CD4-positive, CD25-positive, alpha-beta regulatory T cell (primary cell): ENCODE measurements at places on chromosomes 6 and 20. TPM values are rescaled to one million over a fixed set of nuclear protein-coding genes. Genes with fewer than 3 reads are reported as not detected.
A peak's percentile ranks its signal among the peaks of the same experiment; 100 is the strongest.

GRCh38 chr6:35739645-35740524 is 3.1 kb downstream of the ARMC12 start:
- no peaks in the 10 kb centered on the region for H3K27me3 ChIP-seq
- DNase-seq, result no peak
- peaks cover 21% of the 10 kb centered on the region for H3K4me1 ChIP-seq
- no peak overlapping the region for H3K27ac ChIP-seq

Gene CLPSL2
- not detected for total RNA-seq

Gene GINS1
- total RNA-seq, result 0.76 TPM

GRCh38 chr6:156164701-156165452 is 612.3 kb upstream of the ARID1B start:
- no peaks in the 10 kb centered on the region for H3K4me1 ChIP-seq
- H3K27me3 ChIP-seq, result no peaks in the 10 kb centered on the region
- no peak overlapping the region for H3K27ac ChIP-seq
- no peak for DNase-seq

- DNase-seq, result no peak
- H3K4me3 ChIP-seq, result no peak overlapping the region
- H3K36me3 ChIP-seq, result no peaks in the 10 kb centered on the region
- no peaks in the 10 kb centered on the region for H3K27me3 ChIP-seq
These were observed 301.4 kb upstream of the STXBP5 start for GRCh38 chr6:146902846-146903245.

Gene RNF144B
- 1.6 TPM for total RNA-seq

DNA sequence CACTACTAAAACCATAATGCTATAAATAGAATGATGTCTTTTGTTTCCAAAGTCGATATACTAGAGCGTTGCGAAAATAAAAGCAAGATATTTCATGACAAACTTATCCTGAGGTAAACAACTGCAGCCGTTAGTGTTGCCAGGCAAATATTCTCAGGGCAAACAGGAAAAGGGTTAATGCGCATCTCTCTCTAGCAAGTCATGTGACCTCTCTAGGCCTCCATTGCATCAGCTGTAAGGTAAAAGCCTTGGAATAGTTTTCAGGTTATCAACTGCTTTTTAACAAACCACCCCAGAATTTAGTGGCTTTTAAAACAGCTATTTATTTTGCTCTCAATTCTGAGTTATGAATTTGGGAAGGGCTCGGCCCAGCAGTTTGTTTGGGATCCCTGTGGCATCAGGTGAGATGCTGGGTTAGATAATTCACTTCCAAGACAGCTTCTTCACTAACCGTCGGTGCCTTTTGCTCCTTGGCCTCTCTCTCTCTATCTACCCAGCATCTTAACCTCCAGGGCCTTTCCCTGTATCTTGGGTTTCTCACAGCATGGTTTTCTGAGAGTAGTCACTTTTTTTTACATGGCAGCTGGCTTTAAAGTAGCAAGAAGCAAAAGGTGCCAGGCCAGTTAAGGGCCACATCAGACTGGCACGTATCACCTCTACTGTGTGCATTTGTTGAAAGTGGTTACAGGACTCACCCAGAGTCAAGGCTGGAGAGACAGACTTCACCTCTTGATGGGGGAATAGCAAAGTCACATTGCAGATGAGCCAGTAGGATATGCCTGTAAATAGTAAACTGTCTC is 39.2 kb upstream of the LTV1 start:
- no peak for DNase-seq
- H3K4me1 ChIP-seq, result no peaks in the 10 kb centered on the region
- no peak overlapping the region for H3K4me3 ChIP-seq
- H3K27me3 ChIP-seq, result no peaks in the 10 kb centered on the region

Gene TOX2
- 9.2 TPM for total RNA-seq

- no peak overlapping the region for H3K27ac ChIP-seq
- H3K27me3 ChIP-seq, result no peaks in the 10 kb centered on the region
- no peaks in the 10 kb centered on the region for H3K4me1 ChIP-seq
- DNase-seq, result no peak
- H3K36me3 ChIP-seq, result no peaks in the 10 kb centered on the region
These were observed 152.4 kb downstream of the BMP2 start for GRCh38 chr20:6919792-6920468.

- H3K4me1 ChIP-seq, result peaks cover 57% of the 10 kb centered on the region
- peak overlapping the region; percentile 76 for H3K27ac ChIP-seq
- peak overlapping the region; percentile 96 for H3K4me3 ChIP-seq
- DNase-seq, result peak; percentile 44
These were observed 1.3 kb downstream of the SLA2 start for GRCh38 chr20:36644706-36645095.

Gene HLA-DRB5
- 57.6 TPM for total RNA-seq

GRCh38 chr20:50460608-50461267 is 49.4 kb upstream of the PTPN1 start:
- H3K4me1 ChIP-seq, result peaks cover 7% of the 10 kb centered on the region
- peak; percentile 69 for DNase-seq
- no peak overlapping the region for H3K27ac ChIP-seq
- no peaks in the 10 kb centered on the region for H3K27me3 ChIP-seq
- H3K36me3 ChIP-seq, result no peaks in the 10 kb centered on the region

DNA sequence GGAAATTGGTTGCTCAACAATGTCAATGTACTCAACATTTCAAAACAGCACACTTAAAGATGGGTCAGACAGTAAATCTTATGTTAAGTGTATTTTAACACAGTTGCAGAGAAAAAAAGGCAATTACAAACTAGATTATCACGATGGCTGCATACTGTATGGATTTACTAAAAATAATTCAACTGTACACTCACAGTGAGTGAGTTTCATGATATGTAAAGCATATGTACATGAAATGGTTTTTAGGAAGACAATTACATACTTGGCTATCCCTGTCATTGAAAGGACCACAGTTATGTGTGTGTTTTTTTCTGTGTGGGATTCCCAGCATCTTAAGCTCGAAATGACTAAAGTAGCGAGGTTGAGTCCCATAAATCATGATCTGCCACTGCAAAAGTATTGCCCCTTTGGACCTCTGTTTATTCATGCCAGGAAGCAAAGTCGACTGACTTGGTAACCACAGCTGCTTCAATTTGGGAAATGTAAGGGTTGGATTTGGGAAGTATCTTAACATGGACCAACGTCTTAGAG is 5.5 kb upstream of the SALL4 start:
- H3K36me3 ChIP-seq, result no peaks in the 10 kb centered on the region
- no peaks in the 10 kb centered on the region for H3K27me3 ChIP-seq
- DNase-seq, result no peak
- no peak overlapping the region for H3K27ac ChIP-seq
- H3K4me3 ChIP-seq, result no peak overlapping the region

- H3K4me1 ChIP-seq, result peaks cover 15% of the 10 kb centered on the region
- H3K27ac ChIP-seq, result peak overlapping the region; percentile 78
- DNase-seq, result peak; percentile 30
- peak overlapping the region; percentile 75 for H3K4me3 ChIP-seq
- H3K36me3 ChIP-seq, result peaks cover 2% of the 10 kb centered on the region
These were observed 32.9 kb upstream of the ID1 start for GRCh38 chr20:31572042-31572700.

Gene NKX2-4
- not detected for total RNA-seq

DNA sequence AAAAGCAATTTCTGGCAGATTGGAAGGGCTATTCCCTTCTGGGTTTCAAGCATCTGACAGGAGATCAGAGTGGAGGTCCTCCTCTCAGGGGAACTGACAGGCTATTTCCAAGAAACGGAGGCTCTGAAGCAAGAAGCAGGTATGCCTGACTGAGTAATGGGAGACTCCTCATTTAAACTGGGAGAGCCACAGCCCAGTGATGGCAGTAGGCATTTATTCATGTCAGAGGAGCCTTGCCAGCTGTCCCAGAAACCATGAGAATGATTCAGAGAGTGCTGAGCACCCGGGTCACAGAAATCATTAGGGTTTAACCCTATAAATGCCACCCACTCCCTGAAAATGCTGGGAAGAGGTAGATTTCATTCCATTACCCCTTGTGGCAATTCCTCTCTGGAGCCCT is 247.5 kb upstream of the RNF217 start:
- H3K4me1 ChIP-seq, result no peaks in the 10 kb centered on the region
- DNase-seq, result no peak
- H3K27ac ChIP-seq, result no peak overlapping the region

Gene LRRC73
- total RNA-seq, result 0.30 TPM

Gene XKR7
- total RNA-seq, result 0.07 TPM

DNA sequence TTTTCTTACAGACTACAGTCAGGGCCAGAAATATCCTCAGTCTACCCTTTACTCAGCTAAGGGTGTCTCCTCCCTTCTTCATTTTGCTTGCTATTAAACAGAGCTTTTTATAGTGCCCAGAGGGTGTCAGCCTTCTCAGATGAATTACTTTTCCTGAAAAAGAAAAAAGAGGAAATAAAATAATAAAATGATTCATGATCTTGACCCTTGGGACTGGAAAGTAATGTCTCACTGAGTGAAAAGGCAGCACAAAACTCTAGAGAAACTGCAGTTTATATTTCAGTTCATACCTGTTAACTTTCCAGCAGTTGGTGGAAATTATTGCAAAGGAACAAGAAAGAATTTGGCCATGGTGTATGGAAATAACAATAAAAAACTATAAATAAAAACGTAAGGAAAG is 170.6 kb downstream of the IBTK start:
- no peak overlapping the region for H3K27ac ChIP-seq
- no peaks in the 10 kb centered on the region for H3K27me3 ChIP-seq
- no peaks in the 10 kb centered on the region for H3K4me1 ChIP-seq
- no peak for DNase-seq
- no peak overlapping the region for H3K4me3 ChIP-seq

Gene GLP1R
- not detected for total RNA-seq

DNA sequence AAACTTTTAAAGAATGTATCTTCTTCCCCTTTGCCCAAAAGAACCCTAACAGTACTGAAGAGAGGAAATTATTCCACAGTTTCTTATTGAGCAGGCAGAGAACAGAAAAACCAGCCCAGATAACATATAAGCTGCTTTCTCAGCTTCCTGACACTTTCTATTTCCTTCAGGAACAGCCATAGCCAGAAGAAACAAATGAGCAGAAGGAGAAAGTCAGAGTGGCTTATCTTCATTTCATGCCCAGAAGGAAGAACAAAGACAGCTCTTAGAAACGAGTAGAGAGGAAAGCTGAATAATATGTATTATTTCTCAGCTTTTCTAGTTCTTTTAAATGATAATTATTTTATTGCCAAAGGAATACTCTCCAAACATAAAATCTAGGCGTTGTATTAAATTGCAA is 793.7 kb downstream of the GRIK2 start:
- H3K36me3 ChIP-seq, result no peaks in the 10 kb centered on the region
- no peak overlapping the region for H3K27ac ChIP-seq
- H3K27me3 ChIP-seq, result no peaks in the 10 kb centered on the region
- no peaks in the 10 kb centered on the region for H3K4me1 ChIP-seq

Gene CD109
- total RNA-seq, result 1.3 TPM

Gene IYD
- not detected for total RNA-seq

Gene PPP1R10
- total RNA-seq, result 164 TPM

Gene ARMC12
- 0.57 TPM for total RNA-seq

Gene MYLK2
- total RNA-seq, result not detected

GRCh38 chr6:26594730-26595632 is 1.8 kb upstream of the ABT1 start:
- H3K4me1 ChIP-seq, result peaks cover 28% of the 10 kb centered on the region
- H3K27ac ChIP-seq, result no peak overlapping the region
- H3K36me3 ChIP-seq, result peaks cover 20% of the 10 kb centered on the region
- H3K4me3 ChIP-seq, result peak overlapping the region; percentile 30

Gene FOXS1
- not detected for total RNA-seq

DNA sequence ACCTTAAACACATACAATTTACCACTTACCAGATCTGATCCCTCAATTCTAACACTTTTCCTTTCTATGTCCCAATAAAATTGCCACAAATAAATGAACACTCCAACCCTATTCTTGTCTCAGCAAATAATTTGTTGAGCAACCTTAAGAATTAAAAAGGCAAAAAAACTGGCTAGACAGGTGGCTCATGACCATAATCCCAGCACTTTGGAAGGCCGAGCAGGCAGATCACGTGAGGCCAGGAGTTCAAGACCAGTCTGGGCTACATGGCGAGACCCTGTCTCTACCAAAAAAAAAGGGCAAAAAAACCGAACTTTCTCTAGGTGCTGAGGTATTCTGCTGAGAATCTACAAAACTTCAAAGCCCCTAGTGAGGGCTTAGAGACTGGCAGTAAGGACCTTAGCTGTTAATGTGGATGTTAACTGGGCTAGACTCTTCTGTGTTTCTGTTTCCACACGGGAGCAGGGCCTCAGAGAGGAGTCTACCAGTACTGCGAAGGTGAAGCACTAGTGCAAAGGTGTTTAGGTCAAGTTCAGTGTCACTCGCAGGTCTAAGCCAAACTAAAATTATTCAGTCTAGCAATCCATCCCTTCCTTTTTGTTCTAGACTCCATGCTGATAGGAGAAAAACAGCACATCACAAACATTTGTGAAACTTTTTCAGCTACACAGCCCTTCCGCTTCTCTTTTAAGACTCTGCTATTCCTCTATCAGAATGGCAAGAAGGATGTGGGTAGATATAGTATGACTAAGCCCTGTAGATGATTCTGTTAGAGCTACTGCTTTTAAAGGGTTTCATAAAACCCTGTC is 2.6 kb downstream of the FASTKD5 start:
- DNase-seq, result peak; percentile 67
- peaks cover 61% of the 10 kb centered on the region for H3K4me1 ChIP-seq
- peak overlapping the region; percentile 90 for H3K4me3 ChIP-seq
- peak overlapping the region; percentile 89 for H3K27ac ChIP-seq
- H3K36me3 ChIP-seq, result peaks cover 20% of the 10 kb centered on the region

DNA sequence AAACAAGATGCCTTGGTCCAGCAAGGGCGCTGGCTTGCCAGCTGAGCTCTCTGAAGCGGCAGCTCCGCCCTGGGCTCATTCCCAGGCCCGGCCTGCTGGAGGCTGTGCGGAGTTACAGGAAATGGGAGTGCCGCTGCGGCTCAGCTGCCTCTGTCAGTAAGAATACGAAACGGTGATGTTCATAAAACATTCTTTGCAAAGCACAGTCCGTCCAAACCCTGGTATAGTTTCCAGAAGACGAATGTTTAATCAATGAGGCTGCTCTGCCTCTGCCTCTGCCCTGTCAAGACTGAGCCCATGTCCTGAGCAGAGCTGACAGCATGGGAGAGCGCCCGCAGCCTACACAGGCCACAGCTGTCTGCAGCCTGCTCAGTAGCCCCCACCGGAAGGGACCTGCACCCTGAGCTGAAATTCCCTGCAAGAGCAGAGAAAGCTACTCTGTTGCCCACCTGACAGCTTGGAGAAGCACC is 153.3 kb upstream of the SNX9 start:
- no peak overlapping the region for H3K27ac ChIP-seq
- no peak for DNase-seq
- H3K36me3 ChIP-seq, result no peaks in the 10 kb centered on the region
- no peaks in the 10 kb centered on the region for H3K4me1 ChIP-seq

- peaks cover 13% of the 10 kb centered on the region for H3K4me1 ChIP-seq
- H3K36me3 ChIP-seq, result no peaks in the 10 kb centered on the region
- no peaks in the 10 kb centered on the region for H3K27me3 ChIP-seq
These were observed 166.2 kb downstream of the SCML4 start for GRCh38 chr6:107657755-107658461.
